ENCODE measurements at places on chromosomes 7 and 10. TPM values are rescaled to one million over a fixed set of nuclear protein-coding genes. Genes with fewer than 3 reads are reported as not detected.

Gene ADAM12
- 2.1 TPM for total RNA-seq

Gene SNX8
- 20.5 TPM for total RNA-seq

Gene VENTX
- total RNA-seq: 2.7 TPM

Gene SLC26A5
- 0.23 TPM for total RNA-seq

Data from mucosa of gallbladder (tissue), 1 donor.